ENCODE measurements at places on chromosomes 7 and 10. TPM values are rescaled to one million over a fixed set of nuclear protein-coding genes. Genes with fewer than 3 reads are reported as not detected.

The SH2D4B gene
- not detected for polyA plus RNA-seq

The GFRA1 gene
- polyA plus RNA-seq = 1.6 TPM

The HECW1 gene
- polyA plus RNA-seq = not detected

The ATOH7 gene
- polyA plus RNA-seq = not detected

The TAS2R38 gene
- not detected for polyA plus RNA-seq

The FOXI2 gene
- 0.19 TPM for polyA plus RNA-seq

DNA sequence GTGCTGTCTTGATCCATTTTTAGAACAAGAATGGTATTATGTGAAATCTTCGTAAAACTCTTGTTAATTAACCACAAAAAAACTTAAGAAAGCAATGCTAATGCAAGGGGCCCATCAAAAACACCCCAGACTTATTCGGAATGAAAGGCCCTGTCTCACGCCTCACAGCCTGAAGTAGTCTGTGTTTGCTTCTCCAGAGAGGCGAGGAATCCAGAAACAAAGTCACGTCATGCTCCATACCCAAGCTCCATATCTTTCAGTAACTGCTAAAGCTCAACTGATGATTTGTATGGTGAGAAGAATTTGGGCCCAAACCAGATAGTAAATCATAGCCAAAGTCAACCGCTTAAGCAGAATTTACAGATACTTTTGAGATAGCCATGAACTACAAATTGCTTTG, 155.4 kb downstream of the ATE1 start:
- no peak for DNase-seq

GRCh38 chr10:70589762-70590654, 12.5 kb downstream of the PRF1 start:
- no peak for DNase-seq

DNA sequence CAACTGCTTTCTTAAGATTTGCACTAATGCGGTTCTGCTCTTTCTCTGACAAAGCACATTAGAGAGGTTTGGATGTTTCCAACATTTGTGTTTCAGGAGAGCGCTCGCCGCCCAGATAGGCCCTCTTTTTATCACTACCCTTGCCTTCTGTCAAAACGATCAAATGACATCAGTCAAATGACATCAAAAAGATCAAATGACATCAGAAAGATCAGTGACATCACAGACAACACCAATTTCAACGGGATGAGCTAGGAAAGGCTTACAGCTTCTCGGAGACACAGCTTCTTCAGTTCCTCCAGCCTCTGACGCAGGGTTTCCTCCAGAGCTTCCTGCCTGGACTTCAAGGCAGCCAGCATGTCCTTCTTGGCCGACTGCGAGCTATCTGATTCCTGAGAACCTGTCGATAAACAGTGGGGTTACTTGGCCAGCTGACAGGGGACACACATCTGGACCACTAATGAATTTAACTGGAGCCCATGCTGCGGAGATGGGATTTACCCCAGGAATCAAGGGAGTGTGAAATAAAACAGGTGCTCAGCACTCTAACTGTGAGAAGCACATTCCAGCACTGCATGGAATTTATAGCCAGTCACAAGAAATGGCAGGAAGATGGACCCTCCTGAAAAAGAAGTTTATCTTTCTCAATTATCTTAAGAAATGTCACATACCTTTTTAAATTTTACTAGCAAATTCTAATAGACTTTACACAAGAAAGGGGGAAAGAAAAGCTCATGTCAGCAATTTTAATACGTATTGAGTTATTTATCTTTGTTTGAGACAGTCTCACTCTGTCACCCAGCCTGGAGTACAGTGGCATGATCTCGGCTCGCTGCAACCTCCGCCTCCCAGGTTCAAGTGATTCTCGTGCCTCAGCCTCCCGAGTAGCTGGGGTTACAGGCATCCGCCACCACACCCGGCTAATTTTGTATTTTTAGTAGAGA, 88.2 kb downstream of the PRPF18 start:
- DNase-seq = peak; percentile 50

DNA sequence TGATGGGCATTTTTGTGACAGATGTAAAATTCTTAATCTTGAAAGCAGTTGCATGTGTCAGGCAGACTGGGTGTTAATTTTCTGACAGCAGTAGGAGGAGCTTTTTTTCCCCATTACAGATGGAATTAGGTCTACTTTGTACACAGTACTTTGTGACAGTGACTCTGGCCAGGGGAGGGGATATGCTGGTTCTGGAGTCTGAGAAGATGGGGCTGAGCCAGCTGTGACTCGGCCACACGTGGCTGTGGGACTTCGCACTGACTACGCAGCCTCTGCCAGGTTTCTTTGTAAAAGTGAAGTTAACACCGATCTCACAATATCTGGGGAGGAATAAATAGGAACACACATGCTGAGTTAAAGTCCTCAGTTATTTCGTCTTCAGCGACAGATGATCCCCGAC, 95.4 kb downstream of the MGMT start:
- no peak for DNase-seq

DNA sequence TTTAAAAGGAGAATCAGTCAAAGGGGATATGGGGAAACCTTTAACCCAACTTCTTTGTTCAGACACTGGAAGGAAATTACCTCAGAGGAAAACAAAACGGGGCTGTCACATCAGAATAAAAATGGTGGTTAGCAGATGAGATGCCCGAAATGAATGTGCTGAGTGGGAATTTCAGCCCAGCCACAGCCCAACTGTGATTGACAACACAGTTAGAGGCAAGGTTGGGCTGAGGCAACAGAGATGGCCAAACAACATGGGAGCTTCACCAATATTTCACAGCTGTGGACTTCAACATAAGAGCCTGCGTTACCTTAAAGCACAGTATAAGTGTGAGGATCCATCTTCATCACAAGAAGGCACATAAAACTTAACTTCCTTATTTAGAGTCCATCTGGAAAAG, 133.5 kb upstream of the PTPRZ1 start:
- no peak for DNase-seq

GRCh38 chr7:18570890-18571478, 75.4 kb downstream of the HDAC9 start:
- no peak for DNase-seq

- no peak for DNase-seq
These were observed 5.2 kb upstream of the ACBD5 start for GRCh38 chr10:27245836-27246235.

DNA sequence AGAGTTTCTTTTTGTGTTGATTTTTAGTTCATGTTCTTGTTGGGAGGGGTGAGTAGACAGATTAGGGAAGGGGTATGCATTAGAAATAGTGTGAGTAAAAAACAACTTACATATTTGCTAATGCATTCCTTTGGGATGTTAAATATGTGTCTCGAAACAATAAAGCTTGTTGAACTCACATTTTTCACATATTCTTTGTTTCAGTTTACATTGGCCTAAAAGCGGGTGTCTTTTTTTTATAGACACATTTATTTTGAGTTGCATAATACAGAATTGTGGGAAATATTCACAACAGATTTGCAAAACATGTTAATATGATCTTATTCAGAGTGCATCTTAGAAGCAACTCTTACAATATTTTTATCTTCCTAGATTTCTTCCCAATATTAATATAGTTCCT, 337.5 kb upstream of the CNTNAP2 start:
- DNase-seq = no peak

- DNase-seq = no peak
These were observed 47.0 kb downstream of the GRK5 start for GRCh38 chr10:119254335-119254734.

GRCh38 chr7:129780974-129781927, 169.7 kb downstream of the NRF1 start:
- no peak for DNase-seq

DNA sequence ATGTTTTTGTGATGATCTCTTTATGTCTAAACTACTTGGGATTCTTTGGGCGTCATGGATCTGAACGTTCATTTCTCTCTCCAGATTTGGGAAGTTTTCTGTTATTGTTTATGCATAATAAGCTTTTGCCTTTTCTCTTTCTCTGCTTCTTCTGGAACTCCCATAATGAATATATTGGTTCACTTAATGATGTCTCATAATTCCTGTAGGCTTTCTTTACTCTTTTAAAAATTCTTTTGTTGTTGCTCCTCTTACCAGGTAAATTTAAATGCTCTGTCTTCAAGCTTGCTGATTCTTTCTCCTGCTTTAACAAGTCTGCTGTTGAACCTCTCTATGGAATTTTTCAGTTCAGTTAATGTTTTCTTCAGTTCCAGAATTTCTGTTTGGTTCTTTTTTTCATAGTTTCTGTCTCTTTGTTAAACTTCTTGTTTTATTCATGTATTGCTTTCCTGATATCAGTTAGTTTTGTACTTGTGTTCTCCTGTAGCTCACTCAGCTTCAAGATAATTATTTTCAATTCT, 317.5 kb downstream of the PLXDC2 start:
- no peak for DNase-seq

DNA sequence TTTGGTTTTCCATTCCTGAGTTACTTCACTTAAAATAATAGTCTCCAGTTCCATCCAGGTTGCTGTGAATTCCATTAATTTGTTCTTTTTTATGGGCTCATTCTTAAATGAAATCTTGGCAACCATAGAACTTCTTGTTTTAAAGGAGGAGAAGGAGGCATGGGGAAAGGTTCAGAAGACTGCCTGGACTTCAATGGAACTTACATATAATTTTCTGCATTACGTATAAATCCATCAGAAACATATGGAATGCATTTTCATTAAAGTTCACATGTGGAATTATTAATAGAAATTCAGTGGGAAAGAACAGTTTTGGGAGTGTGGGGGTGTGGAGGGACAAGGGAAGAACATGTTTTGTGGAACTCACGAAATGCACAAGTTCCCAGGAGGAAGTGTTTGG, 176.6 kb upstream of the PRKCQ start:
- DNase-seq = no peak

DNA sequence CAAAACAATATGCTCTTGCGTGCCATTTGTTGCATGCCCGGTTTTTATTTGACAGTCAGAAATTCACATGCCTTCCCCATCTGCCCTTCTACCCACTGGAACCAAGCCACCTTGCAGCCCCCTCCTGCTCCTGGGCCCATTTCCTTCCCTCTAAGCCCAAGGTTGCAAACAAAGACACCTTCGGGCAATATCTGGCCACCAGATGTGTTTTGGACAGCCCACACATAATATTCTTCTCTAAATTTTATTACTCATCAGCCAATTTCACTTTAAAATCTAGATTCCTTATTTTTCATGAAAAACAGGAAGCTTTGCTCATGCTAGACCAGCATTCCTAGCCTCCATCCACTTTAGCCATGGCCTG, 18.2 kb upstream of the C10orf105 start:
- no peak for DNase-seq

DNA sequence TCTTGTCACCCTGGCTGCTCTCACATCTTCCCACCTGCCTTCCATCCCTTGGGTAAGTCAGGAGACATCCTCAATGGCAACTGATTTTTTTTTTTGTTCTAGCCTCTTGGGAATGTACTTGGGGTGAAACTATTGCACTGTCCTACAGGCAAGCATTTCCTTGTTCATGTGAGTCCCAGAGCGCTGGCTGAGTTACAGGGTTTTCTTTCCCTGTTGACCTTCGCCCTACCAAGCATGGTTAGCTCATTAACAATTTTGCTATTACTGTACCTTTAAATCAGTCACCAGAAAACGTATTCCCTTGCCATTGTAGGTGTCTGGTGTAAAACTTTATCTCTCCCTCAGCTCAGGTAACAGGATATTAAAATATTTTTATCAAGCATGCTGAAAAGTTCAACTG, 98.9 kb downstream of the PRLHR start:
- no peak for DNase-seq

- DNase-seq = no peak
These were observed 213.7 kb upstream of the MGMT start for GRCh38 chr10:129253161-129253864.

- DNase-seq = no peak
These were observed 96.7 kb upstream of the IKZF1 start for GRCh38 chr7:50207686-50208255.

- DNase-seq = no peak
These were observed 12.9 kb upstream of the FIGNL1 start for GRCh38 chr7:50463035-50463434.

GRCh38 chr10:120456626-120457430, at the start of gene PLPP4:
PLPP4 (plus strand) TSS chr10:120457227; CDS start chr10:120457306, 79 bp downstream.
- DNase-seq = no peak

- peak; percentile 56 for DNase-seq
These were observed 2.1 kb downstream of the MXI1 start for GRCh38 chr10:110209454-110209925.

DNA sequence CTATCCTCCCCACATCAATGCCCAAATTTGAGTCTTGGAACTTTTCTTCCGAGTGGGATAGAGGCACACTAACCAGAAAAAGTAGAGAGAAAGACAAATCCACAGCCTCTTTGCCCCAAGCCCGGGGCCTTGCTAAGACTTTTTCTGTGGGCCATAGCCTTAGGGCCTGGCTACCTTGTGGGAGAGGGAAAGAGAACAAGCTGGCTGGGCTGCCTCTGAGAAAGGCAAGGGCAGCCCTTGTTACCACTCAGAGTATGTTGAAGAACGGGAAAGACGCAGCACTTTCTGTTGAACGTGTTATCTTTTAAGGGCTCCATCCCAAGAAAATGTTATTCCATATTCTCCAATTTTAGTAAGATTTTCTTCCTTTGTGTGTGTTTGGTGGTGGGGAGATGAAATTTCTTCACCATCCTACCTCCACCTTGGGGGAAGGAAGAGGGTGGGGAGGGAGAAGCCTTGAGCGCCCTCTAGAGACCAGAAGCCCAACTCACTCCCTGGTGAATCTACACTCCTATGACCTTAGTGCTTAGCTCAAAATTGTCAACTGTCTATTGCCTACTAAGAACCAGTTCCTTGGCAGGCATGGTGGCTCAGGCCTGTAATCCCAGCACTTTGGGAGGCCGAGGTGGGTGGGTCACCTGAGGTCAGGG, 3.9 kb upstream of the NRF1 start:
- DNase-seq = no peak

GRCh38 chr10:131143425-131144165, 167.9 kb downstream of the TCERG1L start:
- DNase-seq = no peak

GRCh38 chr7:108629651-108630400, 60.2 kb downstream of the DNAJB9 start:
- DNase-seq = peak; percentile 7

- peak; percentile 63 for DNase-seq
These were observed 26.2 kb upstream of the ABLIM1 start for GRCh38 chr10:114684084-114684821.

- DNase-seq = no peak
These were observed 22.9 kb downstream of the H2AZ2 start for GRCh38 chr7:44824894-44825526.

DNA sequence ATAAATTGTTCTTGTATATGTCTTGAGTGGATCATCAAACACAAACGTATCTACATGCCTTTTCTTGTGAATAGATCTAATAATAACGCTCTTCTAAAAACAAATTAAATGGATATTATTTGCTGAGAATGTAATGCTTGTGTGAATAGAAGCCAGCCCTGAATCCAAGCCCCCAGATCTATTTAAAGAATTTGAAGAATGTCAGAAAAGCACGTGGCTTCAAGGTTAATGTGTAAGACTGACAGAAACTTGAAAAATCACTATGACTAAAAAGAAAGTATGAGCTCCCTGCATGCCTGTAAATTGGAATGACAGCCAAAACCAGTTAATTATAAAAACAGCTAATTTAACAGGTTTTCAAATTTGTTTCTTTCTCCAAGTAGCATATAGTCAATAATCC, 43.2 kb upstream of the ATRNL1 start:
- DNase-seq = no peak

All from heart right ventricle (tissue), 16 donors.